ENCODE measurements at places on chromosomes 1 and 21.
A peak's percentile ranks its signal among the peaks of the same experiment; 100 is the strongest.

GRCh38 chr1:33685256-33685655 lies 178.6 kb upstream of the HMGB4 start:
- no peak for DNase-seq

DNA sequence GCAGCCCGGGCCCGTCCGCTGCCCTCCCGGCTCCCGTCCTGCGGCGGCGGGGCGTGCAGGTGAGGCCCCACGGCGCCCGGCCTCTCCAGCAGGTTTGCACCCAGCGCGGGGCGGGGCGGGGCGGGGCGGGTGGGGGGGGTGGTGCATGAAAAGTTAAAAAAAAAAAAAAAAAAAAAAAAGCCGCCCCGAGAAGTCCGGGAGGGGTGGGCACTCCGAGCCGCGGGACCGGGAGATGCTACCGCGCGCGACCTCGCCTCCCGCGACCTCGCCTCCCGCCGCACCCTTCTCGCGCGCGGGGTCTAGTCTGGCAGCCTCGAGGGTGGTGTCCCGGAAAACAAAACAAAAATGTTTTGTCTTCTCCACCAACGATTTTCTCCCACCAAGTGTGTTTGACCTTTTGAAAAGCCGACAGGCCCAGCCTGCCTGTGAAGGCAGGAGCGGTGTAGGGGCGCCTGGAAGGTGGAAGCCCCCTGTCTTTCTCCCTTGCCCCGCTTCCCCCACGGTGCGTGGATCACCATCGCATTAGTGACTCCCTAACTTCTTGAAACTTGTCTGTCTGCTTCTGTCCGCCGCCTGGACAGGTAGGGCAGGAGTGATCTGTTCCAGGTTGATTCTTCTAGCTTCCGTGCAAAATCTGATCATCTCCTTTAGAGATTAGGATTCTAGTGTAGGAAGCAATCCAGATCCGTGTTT lies 569 bp downstream of the RCAN3 start:
- DNase-seq: no peak

DNA sequence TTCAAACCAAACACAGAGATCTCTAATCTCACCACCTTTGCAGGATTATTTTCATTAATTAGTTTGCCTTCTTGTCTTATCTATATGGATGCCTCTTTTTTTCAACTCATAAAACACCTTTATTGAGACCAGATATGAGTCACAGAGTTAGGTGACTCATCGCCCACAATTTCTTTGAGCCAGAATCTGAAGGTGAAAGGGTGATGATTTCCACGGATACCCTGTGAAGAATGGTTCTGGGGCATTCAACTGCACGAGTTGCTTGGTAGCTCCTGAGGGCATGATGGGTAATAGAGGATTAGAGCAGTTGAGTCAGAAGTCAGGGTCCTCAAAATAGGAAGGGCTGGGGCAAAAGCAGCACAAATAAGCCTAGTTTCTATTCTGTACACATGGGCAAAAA lies 128.2 kb downstream of the TBX19 start:
- DNase-seq: no peak

DNA sequence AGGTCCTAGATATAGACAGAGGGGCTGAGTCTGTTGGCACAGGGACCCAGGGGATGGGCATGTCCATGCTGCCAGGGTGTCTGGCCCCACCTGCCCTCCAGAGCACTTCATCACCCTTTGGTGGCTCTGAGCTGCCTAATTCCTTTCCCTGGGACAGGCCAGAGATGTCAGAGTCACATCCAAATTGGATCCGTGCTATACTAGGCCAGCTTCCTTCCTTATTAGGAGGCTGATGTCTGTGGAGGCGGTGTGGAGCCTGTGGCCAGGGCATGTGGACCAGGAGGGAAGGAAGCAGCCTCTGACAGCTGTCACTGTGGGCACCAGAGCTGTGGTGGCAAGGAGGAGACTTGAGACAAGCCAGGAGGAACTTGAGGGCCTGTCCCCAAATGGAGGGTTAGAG lies 77.7 kb upstream of the TMEM51 start:
- no peak for DNase-seq

DNA sequence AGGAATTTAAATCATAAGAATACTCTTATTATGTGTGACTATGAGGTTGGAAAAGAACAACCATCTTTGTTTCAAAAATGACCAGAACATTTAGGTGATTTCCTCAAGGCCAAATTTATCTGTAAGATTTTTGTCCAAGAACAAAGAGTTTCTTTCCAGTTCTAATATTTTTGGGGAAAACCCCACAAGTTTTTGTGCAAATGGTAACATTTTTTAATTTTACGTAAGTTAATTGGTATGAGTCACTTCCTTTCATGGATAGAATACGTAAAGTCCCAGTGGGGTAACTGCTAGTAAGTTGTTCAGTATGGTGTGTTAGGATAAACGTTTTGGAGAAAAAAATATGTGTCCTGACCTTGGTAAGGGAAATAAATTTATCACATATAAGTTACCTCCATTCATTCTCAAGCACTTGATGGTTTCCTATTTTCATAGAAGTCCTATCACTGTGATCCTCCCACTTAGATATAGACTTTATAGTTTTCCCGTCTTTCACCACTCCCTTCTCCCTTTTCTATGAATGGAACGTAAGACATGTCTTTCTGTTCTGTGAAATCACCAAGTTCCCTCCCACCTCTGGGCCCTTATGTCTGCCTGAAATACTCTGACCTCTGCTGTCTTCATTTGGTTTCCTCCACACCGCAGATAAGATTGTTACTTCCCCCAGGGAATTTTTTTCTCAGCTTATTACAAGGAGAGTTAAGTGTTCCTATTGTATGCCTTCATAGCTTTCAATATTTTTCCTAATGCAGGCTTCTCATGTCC lies 34.9 kb upstream of the TSNAX start:
- no peak for DNase-seq

DNA sequence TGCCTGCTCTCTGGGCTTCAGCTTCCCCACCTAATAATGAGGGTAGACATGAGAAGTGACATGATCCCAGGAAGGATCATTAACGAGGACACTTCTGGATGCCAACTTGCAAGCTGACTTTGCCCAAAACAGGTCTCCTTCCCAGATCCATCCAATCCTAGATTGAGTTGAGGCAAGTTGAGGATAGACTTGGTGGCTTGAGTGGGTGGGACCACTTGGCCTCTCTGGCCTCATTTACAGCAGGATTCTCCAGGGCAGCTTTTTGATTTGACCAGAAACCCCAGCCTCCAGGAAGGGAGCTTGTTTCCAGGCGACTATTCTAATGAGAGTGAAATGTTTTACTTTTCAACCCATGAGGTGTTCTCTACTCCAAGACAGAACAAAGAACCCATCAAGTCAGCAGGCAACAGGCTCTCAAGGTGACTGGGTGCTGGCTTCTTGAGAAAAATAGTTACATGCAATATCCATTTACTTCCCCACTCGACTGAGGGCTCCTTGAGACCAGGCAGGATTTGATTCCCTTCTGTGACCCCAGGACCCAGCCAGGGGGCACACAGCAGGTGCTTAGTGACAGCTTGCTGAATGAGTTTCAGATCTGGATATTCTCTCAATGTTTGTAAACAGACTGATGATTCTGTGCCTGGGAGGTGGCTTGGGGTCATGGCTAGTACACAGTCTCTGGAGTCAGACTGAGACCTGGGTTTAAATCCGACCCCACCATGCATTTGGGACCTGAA lies 128.2 kb downstream of the DMRTB1 start:
- DNase-seq: no peak

- no peak for DNase-seq
These were observed 1.5 kb downstream of the RGS2 start for GRCh38 chr1:192810253-192810880.

DNA sequence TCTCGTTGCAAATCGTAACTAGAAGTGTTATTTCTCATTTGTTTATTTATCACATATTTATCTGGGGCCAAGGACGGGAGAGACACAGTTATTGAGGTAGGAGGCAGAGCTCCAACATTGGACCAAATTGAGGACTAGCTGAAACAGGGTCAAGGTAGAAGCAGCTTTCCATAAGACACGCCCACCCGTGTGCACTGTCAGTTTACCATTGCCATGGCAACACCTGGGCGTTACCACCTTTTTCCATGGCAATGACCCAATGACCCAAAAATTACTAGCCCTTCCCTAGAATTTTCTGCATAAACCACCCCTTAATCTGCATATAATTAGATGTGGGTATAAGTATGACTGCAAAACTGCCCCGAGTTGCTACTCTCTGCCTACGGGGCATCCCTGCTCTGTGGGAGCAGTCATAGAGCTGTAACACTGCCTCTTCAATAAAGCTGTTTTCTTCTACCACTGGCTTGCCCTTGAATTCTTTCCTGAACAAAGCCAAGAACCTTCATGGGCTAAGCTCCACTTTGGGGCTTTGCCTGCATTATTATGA lies 72.7 kb downstream of the FBXO2 start:
- DNase-seq: no peak

- no peak for DNase-seq
These were observed 24.8 kb upstream of the MYOCOS start for GRCh38 chr1:171597203-171597602.

GRCh38 chr1:222880587-222880986 lies 65.7 kb downstream of the DISP1 start:
- peak; percentile 71 for DNase-seq

GRCh38 chr21:43894206-43894577 lies 29.2 kb downstream of the AGPAT3 start:
- DNase-seq: no peak

Measured in fibroblast of skin of back (primary cell).